RCC 7860 (cell line): ENCODE measurements at places on chromosomes 7 and 10.

DNA sequence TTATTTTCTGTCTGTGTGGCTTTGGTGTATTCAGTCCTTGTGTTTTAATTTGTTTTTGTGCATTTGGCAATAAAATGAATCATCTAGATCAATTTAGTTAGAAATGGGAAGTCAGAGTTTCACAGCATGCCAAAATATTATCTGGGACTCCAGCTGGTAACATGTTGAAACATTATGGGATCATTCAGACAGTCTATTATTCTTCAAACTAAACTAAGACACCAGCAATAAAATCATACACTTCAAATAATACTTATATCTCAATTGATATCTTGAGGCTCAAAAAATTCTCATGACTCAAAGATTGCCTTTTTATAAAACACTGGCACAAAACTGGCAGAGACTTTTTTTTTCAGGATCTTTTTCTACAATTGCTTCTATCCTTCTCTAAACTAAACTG is 5.8 kb upstream of the RP9 start:
- no peak for DNase-seq

DNA sequence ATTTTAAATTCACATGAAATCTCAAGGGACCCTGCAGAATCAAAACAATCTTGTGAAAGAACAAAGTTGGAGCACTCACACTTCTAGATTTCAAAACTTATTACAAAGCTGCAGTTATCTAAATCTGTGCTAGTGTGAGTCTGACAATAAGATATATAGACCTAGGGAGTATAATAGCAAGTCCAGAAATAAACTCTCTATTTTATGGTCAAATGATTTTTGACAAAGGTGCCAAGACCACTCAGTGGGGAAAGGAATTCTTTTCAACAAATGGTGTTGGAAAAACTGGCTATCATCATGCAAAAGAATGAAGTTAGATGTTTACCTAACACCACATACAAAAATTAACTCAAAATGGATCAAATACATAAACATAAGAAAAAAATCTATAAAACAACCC is 68.2 kb downstream of the TFEC start:
- DNase-seq, result no peak

DNA sequence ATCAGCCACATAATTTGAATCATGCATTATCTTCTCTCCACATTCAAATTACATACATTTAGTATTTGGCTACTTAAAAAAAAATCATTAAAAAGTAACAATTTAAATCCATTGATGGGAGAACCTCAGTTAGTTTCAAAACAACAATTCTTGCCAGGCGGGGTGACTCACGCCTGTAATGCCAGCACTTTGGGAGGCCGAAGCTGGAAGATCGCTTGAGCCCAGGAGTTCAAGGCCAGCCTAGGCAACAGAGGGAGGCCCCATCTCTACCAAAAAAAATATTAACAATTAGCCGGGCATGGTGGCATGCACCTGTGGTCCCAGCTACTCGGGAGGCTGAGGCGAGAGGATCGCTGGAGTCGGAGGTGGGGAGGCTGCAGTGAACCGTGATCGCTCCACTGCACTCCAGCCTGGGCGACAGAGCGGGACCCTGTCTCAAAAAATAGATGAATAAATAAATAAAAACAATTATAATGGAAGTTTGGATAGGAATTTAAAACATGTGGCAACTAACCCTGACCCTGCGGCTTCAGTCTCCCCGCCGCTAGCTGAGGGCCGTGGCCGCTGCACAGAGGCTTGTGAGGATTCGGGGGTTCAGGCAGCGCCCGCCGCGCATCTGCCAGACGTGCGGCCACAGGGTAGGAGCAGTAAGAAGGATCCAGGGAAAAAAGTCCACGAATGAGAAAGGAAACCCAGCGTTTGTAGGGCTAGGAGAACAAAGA is 1.1 kb upstream of the CSGALNACT2 start:
- DNase-seq, result no peak

GRCh38 chr10:78197628-78198272 is 164.1 kb downstream of the RPS24 start:
- no peak for DNase-seq

DNA sequence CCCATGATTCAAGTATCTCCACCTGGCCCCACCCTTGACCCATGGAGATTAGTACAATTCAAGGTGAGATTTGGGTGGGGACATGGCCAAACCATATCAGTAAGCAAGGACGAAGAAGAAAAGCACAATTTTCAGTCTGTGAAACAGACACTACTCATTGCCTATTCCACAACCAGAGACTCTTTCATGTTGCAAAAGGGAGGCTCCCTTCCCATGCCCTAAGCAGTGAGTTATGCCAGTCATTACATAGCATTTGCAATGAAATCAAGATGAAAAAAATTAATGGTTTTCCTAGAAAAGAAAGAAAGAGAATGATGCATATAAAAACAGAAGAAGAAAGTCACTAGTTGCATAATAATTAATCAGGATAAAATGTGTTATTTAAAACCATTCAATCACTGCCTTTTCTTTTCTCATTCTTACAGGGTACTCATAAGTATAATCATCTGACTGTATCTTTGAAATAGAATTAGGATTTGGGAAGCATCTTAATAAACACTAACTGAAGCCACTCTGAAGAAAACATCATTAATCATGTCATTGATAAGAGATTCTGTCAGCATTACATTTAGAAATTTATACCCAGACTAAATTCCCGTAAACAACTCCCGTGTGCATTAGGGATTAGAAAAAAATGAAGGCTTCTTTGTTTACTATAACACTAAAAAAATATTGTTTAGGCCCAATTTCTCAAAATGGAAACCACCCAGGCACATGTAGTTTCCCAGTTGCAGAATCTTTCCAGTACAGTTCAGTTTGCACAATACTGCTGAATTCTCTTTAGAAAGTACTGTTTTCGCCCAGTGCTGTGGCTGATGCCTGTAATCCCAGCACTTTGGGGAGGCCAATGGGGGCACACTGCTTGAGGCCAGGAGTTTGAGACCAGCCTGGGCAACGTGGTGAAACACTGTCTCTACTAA is 9.1 kb downstream of the PRPS1L1 start:
- DNase-seq, result no peak

DNA sequence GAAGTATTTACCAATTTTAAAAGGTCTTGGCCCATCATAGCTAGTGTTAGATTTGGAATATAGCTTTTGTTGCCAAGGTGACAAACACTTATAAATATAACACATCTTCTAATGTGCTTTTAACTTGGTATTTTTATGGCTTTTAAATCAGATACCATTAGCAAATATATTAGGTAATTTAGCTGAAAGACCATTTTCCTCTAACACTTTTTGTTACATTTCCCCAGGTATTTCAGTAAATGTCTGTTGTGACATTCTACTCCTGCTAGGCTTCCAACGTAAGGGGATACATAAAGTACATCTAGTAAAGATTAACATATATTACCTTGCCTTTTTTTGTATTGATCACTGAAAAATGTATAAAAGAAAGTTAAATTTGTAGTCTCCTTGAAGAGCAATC is 75.0 kb upstream of the SEM1 start:
- no peak for DNase-seq
